ENCODE measurements at places on chromosomes 2 and 18.

DNA sequence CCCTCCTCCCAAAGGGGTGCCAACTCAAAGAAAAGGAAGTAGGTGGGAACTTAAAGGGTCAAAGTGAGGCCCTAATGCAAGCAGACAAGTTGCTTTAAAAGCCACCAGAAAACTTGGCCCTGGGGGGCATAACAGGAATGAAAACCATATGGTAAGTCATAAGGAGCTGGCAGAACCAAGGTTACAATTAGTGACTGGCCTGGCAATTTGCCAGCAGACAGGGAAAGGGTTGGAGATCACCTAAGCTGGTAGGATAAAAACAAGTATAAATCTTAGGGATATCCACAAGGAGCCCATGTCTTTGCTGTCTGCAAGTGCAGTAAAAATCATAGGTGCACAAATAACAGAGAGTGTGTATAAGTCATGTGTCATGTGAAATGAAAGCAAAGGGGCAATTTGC, 256.7 kb upstream of the LRRTM4 start:
- no peak for ATAC-seq

DNA sequence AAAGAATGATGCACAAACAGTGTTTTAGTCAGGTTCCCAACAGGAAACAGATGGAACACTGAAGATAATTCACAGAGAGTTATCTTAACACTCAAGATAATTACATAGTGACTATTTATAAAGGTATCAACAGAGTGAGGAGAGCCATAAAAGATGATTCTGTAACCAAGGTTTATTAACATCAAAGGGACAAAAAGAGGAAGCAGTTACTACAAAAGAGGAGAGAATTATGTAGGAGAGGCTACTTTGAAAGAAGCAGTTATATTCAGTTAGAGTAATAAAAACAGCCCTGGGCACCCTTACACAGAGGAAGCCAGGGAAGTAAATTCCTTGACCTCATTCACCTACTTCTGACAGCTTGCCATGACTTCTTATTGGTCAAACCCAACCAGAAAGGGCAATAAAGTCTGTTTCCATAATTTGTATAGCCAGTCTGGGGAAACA, 326.5 kb upstream of the SLC39A10 start:
- ATAC-seq = no peak

DNA sequence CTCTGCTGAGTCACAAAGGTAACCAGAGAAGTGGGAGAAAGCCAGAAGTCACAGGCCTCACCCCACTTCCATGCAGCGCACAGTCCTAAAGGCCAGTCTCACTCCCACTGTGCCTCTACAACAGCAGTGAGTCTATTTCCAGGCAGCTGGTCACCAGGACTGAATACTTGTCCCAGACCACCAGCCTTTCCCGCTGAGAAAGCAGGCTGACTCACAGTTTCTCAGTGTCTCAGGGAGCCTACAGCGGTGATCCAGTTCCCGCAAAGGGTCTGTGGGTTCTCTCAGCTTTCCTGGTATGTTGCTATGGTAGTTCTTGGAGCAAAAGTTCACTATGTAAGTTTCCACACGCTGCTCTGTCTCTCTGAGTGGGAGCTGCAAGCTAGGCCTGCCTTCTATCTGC, 622.5 kb downstream of the RNF144A start:
- peak; percentile 74 for ATAC-seq

DNA sequence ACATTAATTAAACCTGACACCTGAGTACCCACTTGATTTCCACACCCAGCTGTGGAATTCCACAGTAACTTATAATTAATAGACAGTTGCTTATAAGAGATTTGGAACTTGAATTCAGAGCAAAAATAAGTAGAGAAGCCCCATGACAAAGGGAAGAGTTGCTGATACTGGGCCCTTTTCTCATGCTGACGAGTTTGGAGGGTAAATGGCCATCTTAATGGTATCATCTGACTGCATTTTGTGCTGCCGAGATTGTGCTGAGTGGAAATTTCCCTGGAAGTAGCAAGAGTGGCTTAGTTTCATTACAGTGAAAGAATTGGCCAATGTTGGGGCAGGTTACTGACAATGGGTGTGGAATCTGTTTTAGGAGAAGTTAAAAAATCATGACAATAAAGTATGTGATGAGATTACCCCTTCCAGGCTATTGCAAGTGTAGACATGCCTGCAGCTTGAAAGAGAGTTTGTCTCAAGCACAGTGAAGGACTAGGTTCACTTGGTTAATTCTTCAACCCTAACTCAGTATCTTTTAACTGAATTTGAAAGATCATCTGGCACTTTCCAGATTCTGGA, 49.9 kb downstream of the VSNL1 start:
- no peak for ATAC-seq

GRCh38 chr18:59941331-59941730, 41.5 kb downstream of the PMAIP1 start:
- no peak for ATAC-seq

DNA sequence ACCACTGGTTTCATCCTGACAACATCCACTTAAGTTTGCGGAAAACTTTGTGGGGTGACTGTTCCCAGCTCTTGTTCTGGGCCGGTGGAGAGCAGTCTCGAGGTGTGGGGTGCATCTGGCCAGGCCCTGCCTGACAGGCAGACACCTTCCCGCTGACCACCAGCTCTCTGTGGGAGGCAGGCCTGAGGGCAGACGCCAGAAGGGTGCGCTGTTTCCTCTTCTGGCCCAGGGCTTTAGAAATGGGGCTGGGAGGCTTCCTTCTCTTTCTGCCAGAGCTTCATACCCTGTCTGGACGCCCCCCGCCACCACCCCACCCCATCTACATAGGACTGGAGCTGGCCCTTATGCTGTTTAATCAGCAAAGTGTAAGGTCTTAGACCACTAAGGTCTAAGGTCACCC, 263.8 kb downstream of the LOXHD1 start:
- peak; percentile 41 for ATAC-seq

GRCh38 chr2:229572507-229573271, 141.7 kb downstream of the DNER start:
- ATAC-seq = peak; percentile 60

GRCh38 chr18:77131652-77132368, 773 bp downstream of the MBP start:
- ATAC-seq = peak; percentile 64

DNA sequence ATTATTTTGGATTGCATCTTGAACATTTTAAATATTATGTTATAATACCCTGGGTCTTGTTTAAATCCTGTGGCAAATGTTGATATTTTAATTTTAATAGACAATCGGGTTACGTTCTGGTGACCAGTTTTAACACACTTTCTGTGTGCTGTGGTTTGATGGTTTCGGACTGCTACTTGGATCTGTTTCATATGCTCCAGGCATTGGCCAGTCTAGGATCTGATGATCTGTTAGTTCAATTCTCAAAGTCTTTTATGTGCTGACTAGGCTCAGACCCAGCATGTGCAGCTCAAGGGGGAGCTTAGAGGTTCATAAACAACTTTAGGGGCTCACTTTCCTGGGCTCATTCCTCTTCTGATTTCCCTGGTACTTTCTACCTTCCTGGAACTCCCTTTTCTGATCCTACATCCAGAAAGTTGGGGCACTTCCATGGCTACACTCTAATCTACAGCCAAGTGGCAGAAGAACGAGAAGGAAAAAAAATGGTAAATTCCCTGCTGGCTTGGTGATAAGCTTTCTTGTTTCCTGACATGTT, 5.0 kb upstream of the ZBTB14 start:
- no peak for ATAC-seq

- ATAC-seq = no peak
Measured at GRCh38 chr2:8189316-8189715, 492.5 kb upstream of the ID2 start.

GRCh38 chr2:240559286-240559685, 871 bp upstream of the DUSP28 start:
- ATAC-seq = no peak

DNA sequence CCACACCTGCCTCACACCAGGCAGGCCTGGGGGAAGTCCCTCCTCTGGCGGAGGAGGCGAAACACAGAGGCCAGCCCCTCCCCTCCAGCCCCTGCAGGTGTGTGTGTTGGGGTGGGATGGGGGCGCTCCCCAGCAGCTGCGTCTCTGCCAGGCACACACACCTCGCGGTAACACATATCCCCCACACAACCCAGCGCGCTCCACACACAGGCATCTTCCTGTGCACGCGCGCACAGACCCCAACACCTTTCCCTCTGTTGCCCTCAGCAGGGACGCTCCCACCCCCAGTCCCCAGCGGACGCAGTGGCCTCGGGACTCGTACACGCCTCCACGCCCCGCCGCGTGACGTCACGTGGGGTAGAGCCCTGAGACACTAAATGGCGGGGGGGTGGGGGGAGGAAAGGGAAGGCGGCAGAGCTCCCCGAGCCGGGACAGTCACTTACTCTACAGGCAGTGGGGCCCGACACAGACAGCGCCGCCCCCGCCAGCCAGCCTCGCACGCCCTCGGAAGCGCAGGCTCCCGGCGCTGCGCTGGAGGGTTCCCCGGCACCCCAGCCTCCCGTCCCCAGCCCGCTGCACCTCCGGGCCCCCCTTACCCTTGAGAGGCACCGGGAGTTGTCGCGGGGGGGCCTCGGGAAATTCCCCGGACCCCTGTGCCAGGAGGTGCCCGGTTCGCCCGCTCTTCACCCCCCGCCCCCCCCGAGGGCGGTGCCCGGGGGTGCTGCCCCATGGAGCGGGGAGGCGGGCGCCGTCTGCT, at the start of gene WNT10A:
Gene WNT10A (plus strand): TSS at position 751 of the 757 bp plus-strand sequence. CDS start 144 bp downstream, outside the sequence.
- ATAC-seq = peak; percentile 19

- ATAC-seq = peak; percentile 70
Measured at GRCh38 chr2:173054466-173054865, 21.2 kb upstream of the MAP3K20 start.

GRCh38 chr18:39692367-39693015, 2126.9 kb upstream of the CELF4 start:
- no peak for ATAC-seq

GRCh38 chr18:9536354-9537152, 61.2 kb downstream of the RALBP1 start:
- no peak for ATAC-seq

DNA sequence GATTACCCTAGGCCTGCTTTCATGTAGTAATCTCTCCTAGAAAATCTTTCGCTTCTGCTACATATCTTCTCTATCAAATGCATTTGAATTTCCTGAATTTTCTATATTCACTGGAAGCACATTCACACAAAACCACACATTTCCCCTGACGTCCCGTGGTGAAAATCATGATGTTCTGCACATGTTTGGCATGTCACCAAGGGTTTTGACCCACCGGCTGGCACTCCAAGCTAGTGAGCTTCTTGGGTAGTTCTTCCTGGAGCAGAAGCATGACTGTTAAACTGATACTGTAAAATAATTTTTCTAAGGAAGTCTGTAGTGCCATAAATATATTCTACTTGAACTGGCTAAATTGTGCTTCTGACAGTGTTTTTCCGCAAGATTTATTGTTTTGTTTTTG, 510.1 kb upstream of the SLC8A1 start:
- no peak for ATAC-seq

GRCh38 chr2:60246583-60246982, 306.9 kb downstream of the BCL11A start:
- no peak for ATAC-seq

- ATAC-seq = no peak
Measured at GRCh38 chr2:29522951-29523669, 398.3 kb downstream of the ALK start.

- ATAC-seq = peak; percentile 50
Measured at GRCh38 chr2:20650393-20650876, 463 bp downstream of the HS1BP3 start.

- no peak for ATAC-seq
Measured at GRCh38 chr2:241378816-241379215, 22.7 kb downstream of the FARP2 start.

DNA sequence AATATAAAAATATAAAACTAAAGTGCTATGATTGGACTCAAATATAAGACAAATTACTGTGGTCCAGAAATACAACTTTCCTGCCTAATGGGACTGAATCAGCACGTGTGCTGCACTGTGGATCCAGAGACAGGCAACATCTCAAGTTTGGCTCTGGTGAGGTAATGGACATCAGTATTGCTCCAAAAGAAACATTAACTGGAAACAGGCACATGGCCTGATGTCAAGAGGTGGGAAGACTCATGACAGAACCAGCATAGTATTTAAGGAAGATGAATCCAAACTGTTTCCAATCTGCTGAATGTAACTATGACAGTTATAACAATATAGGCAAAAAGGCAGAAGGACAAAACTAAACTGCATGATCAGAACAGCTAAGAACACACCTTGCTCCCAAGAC, 354.6 kb downstream of the FSIP2 start:
- ATAC-seq = no peak

DNA sequence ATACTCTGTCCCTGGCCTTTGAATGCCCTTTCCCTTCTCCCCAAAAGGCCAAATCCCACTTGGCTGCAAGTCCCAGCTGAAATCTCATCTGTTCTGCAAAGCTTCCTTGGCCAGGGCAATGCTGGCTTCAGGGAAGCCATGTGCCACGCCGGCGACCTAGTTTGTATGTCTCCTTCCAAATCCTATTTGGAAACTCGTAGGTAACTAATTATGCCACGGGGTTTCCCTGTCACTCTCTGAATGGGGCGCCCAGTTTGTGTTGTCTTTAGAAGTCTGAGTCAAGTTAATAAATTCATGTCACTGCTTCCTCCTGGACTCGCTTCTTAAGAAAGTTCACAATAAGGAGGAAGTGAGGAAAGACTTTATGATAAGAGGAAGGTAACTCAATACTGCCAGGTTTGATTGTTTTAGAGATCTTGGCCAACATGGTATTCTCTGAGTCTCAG, 19.1 kb downstream of the FHL2 start:
- ATAC-seq = no peak

GRCh38 chr2:136121204-136121910, 3.4 kb upstream of the CXCR4 start:
- no peak for ATAC-seq

DNA sequence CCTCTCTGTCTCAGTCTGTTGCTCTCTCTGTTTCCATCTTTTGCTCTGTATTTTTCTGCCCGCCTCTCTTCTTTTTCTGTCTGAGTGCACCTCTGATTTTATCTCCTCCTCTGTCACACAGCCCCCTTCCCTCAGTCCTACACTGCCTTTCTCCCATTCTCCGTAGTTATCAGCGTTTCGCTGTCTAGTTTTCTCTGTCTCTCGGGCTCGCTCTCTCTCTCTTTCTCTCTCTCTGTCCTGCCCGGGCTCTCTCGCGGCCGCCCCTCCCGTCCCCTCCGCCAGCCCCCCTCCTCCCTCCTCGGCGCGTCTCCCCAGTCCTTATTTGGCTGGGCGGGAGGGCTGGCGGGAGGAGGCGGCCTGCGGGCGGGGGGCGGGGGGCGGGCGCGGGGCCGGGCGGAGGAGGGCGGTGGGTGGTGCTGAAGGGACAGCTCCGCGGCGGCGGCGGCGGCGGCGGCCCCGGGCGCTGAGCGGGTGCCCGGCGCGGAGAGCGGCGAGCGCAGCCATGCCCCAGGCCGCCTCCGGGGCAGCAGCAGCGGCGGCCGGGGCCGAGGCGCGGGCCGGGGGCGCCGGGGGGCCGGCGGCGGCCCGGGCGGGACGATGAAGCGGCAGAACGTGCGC, at the start of gene KCNK3:
Gene KCNK3 (plus strand): TSS at position 444 of the 618 bp plus-strand sequence. CDS start 154 bp downstream, at position 598.
- ATAC-seq = peak; percentile 87

- ATAC-seq = peak; percentile 91
Measured at GRCh38 chr2:185433824-185434223, 304.8 kb upstream of the FSIP2 start.

- ATAC-seq = no peak
Measured at GRCh38 chr2:240131296-240131695, 4.8 kb downstream of the COPS9 start.

GRCh38 chr2:7618031-7618430, 700.8 kb downstream of the RNF144A start:
- no peak for ATAC-seq

Data from SK-N-SH treated with all-trans-retinoic acid at 6 μM for 48 hours (cell line).